ENCODE measurements at places on chromosomes 11 and 22.

GRCh38 chr11:13772223-13773046 lies 104.0 kb downstream of the FAR1 start:
- DNase-seq = no peak

GRCh38 chr11:57588046-57588710 lies 9.3 kb upstream of the SERPING1 start:
- no peak for DNase-seq

- no peak for DNase-seq
Measured at GRCh38 chr11:72575533-72576242, 98.5 kb downstream of the PDE2A start.

DNA sequence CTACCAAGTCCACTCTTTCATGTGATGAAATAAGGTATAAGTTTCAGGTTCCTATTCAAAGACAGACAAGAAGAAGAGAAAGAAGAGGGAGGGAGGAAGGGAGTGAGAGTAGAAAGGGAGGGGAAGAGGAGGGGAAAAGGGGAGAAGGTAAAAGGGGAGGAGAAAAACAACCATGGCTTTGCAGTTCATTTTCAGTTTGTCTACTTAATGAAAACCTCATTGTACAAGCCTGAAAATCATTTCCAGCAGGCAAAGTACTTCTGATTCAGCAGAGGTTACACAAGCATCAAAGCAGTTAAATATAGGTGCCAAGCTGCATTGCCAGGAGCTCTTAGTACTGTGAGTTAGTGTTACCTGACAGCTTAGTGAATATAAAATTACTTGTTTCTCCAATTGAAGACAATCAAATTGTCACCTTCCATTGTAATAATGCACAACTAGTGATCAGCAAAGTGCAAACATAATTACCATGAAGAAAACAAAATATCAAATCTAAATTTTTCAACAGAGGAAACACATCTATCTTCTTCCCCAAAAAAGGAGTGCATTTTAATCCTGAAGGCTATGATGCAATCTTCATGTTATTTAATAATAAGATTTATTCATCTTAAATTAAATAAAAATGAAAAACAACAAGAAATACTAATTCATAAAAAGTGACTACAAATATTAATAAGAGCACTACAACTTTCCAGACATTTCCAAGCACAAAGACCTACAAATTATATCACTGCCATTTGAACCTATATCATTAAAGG lies 8.2 kb downstream of the SOX6 start:
- no peak for DNase-seq

- DNase-seq = no peak
Measured at GRCh38 chr22:33321466-33321865, 263.3 kb upstream of the SYN3 start.

DNA sequence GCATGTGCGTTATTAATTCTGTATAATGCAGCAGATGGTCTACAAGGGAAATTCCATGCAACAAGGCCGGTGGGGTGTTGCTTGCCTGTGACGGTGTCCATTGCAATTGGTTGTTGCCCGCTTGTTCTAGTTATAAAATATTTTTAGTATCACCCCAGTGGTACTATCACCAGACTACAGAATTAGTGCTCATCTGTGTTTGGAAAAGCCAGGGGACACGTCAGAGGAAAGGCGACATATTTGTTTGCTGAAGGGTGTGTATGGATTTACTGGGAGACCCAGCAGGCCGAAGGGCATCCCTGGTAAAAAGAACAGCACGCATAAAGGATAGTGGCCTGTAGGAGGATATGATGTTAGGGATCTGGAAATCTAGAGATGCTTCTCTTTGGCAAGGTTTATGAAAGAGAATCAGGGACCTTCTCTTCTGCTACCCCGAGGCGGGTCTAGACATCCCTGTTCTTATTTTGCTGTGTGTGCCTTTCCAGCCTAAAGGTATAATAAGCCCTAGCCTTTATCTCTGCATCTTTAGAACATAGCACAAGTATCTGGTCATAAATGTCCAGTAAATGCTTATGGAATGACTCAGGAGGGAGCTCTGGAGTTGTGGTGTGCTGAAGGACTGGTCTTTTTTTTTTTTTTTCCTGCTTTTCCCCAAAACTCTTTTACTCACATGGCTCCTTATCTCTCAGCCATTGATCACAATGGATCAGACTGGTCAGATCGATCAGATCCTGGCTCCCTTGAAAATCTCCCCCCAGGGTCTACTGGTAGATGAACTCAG lies 90.9 kb downstream of the LDLRAD3 start:
- no peak for DNase-seq

DNA sequence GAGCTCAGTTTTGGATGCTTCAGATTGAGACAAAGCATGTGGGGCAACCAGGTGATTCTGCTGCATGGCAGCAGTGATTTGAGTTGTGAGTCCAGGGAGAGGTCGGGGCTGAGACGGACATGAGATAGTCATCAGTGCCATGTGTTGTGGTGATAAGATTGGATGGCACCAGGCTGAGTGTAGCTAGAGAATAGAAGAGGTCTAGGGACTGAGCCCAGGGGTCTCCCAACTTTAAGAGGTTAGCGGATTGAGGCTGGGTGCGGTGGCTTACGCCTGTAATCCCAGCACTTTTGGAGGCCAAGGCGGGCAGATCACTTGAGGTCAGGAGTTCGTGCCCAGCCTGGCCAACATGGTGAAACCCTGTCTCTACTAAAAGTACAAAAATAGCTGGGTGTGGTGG lies 6.3 kb upstream of the CTSD start:
- DNase-seq = no peak

DNA sequence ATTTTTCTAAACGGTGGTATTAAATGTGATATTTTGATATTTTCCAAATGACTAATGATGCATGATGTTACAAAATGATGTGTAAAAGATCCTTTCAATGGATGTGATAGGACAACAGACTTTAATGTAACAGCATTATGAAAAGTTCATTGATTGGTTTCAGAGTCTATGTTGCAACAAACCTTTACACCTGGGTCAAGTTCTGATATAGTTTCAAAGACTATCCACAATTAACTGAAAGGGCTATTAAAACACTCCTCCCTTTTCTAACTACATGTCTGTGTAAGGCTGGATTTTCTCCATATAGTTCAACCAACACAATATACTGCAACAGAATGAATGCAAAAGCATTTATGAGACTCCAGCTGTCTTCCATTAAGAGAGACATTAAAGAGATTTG lies 35.7 kb downstream of the SMCO4 start:
- DNase-seq = no peak

- DNase-seq = no peak
Measured at GRCh38 chr11:118980191-118980881, 8.8 kb downstream of the FOXR1 start.

DNA sequence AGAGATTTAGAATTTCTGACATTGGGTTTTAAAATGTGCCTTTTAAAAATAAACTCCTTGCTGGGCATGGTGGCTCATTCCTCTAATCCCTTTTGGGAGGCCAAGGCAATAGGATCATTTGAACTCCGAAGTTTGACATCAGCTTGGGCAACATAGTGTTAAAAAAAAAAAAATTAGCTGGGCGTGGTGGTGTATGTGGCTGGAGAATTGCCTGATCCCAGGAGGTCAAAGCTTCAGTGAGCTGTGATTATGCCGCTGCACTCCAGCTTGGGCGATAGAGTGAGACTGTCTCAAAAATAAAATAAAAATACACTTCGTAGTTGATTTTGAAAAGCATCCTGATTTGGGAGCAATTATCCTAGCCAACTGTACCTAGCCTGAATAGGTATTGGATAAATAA lies 3.4 kb upstream of the APLP2 start:
- DNase-seq = no peak

- no peak for DNase-seq
Measured at GRCh38 chr11:121595717-121596161, 143.0 kb upstream of the SORL1-AS1 start.

All from stimulated activated CD4-positive, alpha-beta T cell treated with anti-CD3 and anti-CD28 coated beads, Interleukin-12 subunit alpha, Interleukin-12 subunit beta, amount 100 ng/mL, for 24 hours (primary cell).